Osteoblast (primary cell): ENCODE measurements at places on chromosomes 11 and 22. TPM values are rescaled to one million over a fixed set of nuclear protein-coding genes. Genes with fewer than 3 reads are reported as not detected.
A peak's percentile ranks its signal among the peaks of the same experiment; 100 is the strongest.

- H3K36me3 ChIP-seq: no peaks in the 10 kb centered on the region
- no peaks in the 10 kb centered on the region for H3K27me3 ChIP-seq
- DNase-seq: no peak
- H3K4me3 ChIP-seq: no peak overlapping the region
- H3K4me1 ChIP-seq: peaks cover 23% of the 10 kb centered on the region
Observed at GRCh38 chr11:27397624-27398399, 34.8 kb upstream of the CCDC34 start.

SHISAL1 gene
- 52.5 and 57.2 TPM in 2 replicates for total RNA-seq

- H3K27ac ChIP-seq: no peak overlapping the region
- H3K4me3 ChIP-seq: no peak overlapping the region
- peaks cover 17% of the 10 kb centered on the region for H3K4me1 ChIP-seq
- no peak for DNase-seq
- no peaks in the 10 kb centered on the region for H3K36me3 ChIP-seq
- H3K27me3 ChIP-seq: peaks cover 19% of the 10 kb centered on the region
Observed at GRCh38 chr11:11347592-11347991, 5.5 kb downstream of the CSNK2A3 start.

TBX10 gene
- total RNA-seq: not detected in 2 replicates

GRCh38 chr11:9718147-9718546, 54.3 kb downstream of the SWAP70 start:
- no peaks in the 10 kb centered on the region for H3K27me3 ChIP-seq
- H3K4me1 ChIP-seq: peaks cover 28% of the 10 kb centered on the region
- peak; percentile 17 for DNase-seq

TIGD3 gene
- not detected in 2 replicates for total RNA-seq

DNA sequence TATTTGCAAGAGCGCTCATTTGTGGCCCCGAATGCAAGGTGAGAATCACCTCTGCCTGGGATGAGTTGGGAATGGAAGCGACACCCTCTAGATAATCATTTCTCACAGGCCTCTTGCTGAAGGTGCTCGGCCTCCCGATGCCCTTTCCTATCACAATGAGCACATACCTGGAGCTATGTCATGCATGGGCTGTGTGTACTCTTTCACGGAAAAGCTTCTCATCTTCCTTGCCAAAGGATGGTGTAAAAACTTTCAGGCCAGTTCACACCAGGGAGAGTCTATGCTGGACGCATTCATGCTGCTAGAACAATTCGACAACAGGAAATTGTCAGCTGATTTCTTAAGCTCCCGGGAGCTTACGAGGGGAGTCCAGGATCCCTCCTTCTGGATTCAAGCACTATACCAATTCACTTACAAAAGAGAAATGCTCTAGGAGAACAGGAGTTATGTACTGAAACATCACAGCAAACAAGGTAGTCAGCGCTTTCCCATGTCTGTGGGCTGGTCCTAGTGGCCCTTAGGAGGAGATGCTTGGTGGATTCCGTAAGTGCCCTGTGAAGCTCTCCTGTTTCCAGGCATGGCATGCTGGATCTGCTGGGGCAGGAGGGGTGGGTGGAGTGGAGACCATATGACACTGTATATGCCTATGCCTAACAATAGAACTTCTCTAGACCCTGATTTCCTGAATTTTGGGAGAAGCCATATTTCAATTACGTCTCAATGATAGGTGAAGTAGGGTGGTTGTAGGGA, 53.1 kb upstream of the B3GAT1 start:
- H3K27ac ChIP-seq: no peak overlapping the region
- no peaks in the 10 kb centered on the region for H3K36me3 ChIP-seq
- H3K4me3 ChIP-seq: no peak overlapping the region
- peak; percentile 48 for DNase-seq

PLEKHB1 gene
- 0.36 and 1.8 TPM in 2 replicates for total RNA-seq

GRCh38 chr11:107859459-107860239, 1.1 kb upstream of the SLC35F2 start:
- no peak overlapping the region for H3K27ac ChIP-seq
- peaks cover 9% of the 10 kb centered on the region for H3K4me1 ChIP-seq
- DNase-seq: peak; percentile 62
- no peaks in the 10 kb centered on the region for H3K27me3 ChIP-seq

DNA sequence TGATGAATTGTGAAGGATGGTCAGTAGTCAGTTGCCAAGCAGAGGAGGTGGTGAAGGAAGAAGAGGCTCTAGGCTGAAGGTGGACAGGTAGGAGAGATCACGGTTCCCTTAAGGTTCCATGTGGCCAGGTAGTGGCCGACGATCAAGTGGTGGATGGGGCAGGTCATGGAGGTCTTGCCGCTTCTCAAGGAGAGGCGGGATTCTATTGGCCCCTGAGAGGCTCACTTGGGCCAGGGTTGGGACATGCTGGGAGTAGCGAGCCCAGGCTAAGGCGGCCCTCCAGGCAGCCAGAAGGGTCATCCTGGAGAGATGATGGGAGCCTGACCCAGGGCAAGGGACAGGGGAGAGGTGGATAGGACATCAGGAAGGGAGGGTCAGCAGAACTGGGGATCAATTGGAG, 20.9 kb upstream of the TMPRSS4 start:
- DNase-seq: no peak
- peaks cover 5% of the 10 kb centered on the region for H3K27me3 ChIP-seq
- no peaks in the 10 kb centered on the region for H3K36me3 ChIP-seq
- H3K27ac ChIP-seq: no peak overlapping the region

- H3K36me3 ChIP-seq: peaks cover 63% of the 10 kb centered on the region
- peak; percentile 54 for DNase-seq
- no peaks in the 10 kb centered on the region for H3K27me3 ChIP-seq
- H3K27ac ChIP-seq: peak overlapping the region; percentile 61
Observed at GRCh38 chr22:31085928-31086327, 4.8 kb downstream of the SMTN start.

DNA sequence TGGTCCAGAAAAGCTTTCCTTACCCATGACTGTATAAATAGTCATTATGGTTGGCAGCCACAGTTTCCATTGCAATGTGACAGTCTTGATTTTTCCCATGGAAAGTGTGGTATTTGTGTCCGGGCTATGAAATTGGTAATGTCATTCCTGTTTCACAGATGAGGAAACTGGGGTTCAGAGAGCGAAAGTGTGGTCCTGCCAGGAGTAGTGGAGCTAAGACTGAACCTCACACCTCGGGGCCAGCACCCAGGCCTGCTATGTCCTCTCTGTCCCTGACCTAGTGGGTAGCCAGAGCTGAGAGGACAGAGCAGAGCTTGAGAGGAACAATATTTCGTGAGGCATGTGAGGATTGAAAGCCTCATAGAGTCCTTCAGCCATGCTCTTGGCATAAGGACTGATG, 1.2 kb upstream of the YDJC start:
- peak; percentile 46 for DNase-seq
- no peaks in the 10 kb centered on the region for H3K27me3 ChIP-seq

GRCh38 chr11:45393826-45394225, 107.7 kb upstream of the SYT13 start:
- no peak for DNase-seq
- H3K27me3 ChIP-seq: peaks cover 2% of the 10 kb centered on the region
- no peak overlapping the region for H3K27ac ChIP-seq
- no peak overlapping the region for H3K4me3 ChIP-seq
- H3K36me3 ChIP-seq: no peaks in the 10 kb centered on the region
- H3K4me1 ChIP-seq: peaks cover 9% of the 10 kb centered on the region

SCUBE2 gene
- total RNA-seq: 1.8 and 2.7 TPM in 2 replicates

GRCh38 chr22:19981961-19982920, 34.4 kb downstream of the ARVCF start:
- H3K4me3 ChIP-seq: no peak overlapping the region
- no peaks in the 10 kb centered on the region for H3K36me3 ChIP-seq
- no peaks in the 10 kb centered on the region for H3K27me3 ChIP-seq
- H3K4me1 ChIP-seq: peaks cover 21% of the 10 kb centered on the region
- DNase-seq: peak; percentile 73

PKDREJ gene
- not detected in 2 replicates for total RNA-seq

TRIM29 gene
- under 0.01 and 0.36 TPM in 2 replicates for total RNA-seq

OR10D3 gene
- not detected in 2 replicates for total RNA-seq

DNA sequence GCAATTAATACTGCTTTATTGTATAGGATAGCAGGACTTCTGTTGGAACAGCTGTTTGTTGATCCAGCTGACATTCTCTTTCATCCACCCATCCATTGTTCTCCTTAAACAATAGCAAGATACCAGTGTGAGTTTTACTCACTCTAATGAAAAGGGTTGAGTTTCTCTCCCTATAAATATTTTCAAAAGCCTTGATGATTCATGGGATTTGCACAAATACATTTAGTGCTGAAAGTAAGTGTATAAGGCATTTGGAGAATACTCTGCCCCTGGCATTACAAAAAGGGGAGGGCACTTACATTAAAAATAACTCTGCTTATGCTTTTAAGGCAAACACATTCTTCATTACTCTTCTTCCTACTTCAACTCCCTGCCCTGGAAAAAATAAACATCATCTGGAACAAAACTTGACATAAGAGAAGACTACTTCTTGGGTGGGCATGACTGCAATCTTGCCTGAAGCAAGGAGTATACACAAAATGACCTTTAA, 634.9 kb downstream of the METTL15 start:
- no peak overlapping the region for H3K4me3 ChIP-seq
- H3K27me3 ChIP-seq: no peaks in the 10 kb centered on the region
- H3K27ac ChIP-seq: no peak overlapping the region
- no peaks in the 10 kb centered on the region for H3K4me1 ChIP-seq

DNA sequence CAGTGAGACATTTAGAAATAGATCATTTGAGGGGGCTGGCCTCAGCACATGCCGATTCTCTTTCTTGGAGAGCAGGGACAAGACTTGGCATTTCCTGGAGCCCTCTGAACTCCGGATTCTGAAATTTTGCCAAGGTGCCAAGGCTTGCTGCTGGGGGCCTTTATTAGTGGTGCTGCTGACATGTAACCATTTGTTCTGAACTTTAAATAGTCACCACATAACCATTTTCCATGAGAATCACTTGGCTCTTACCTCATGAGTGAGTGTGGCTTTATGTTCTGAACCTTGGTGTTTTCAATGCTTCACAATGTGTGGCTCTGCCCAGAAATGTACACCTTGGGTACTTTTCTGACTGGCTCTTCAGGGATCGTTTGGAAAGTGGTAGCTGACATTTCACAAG, 33.3 kb downstream of the SYT13 start:
- H3K4me3 ChIP-seq: no peak overlapping the region
- no peaks in the 10 kb centered on the region for H3K36me3 ChIP-seq
- H3K27ac ChIP-seq: no peak overlapping the region

DNA sequence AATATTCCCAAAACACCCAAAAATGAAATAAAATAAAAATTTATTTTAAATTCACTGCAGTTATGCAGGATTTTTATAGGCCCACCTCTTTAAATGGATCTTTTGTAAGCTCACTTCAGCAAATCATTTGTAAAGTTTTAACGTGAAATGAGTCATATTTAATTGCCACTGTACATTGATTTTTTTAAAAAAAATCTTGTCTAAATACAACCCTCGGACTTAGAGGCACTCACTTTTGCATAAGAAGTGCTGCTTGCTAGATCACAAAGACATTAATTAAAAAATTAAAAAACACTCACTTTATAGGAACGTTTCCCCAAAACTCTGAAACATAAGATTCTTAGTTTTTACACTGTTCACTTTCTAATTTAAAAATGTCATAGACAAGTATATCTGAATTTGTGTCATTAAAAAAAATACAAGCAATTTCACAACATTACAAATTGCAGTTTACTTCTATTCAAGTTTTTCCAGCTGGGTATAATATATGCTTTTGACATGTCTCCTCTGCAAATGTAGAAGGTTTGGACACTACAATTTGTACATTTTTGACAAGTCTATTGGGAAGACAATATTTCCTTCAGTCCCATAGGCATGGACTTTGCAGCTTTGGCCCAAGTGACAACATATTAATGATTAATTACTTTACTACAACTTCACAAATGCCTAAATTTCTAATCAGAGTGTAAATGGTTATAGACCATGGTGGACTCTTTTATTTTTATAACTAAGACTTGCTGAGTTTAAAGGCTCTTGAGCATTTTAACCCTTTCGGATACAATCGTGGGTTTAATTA, 1088.4 kb downstream of the LRRC4C start:
- H3K4me3 ChIP-seq: no peak overlapping the region
- no peak overlapping the region for H3K27ac ChIP-seq
- H3K4me1 ChIP-seq: no peaks in the 10 kb centered on the region
- no peaks in the 10 kb centered on the region for H3K36me3 ChIP-seq

POU2AF2 gene
- total RNA-seq: not detected in 2 replicates

GRCh38 chr11:58060939-58061672, 30.4 kb downstream of the OR6Q1 start:
- H3K27me3 ChIP-seq: no peaks in the 10 kb centered on the region
- DNase-seq: no peak
- H3K36me3 ChIP-seq: no peaks in the 10 kb centered on the region
- peaks cover 15% of the 10 kb centered on the region for H3K4me1 ChIP-seq

GRCh38 chr11:124894606-124895430, 2.8 kb downstream of the ROBO4 start:
- H3K4me1 ChIP-seq: peaks cover 35% of the 10 kb centered on the region
- H3K36me3 ChIP-seq: no peaks in the 10 kb centered on the region

DNA sequence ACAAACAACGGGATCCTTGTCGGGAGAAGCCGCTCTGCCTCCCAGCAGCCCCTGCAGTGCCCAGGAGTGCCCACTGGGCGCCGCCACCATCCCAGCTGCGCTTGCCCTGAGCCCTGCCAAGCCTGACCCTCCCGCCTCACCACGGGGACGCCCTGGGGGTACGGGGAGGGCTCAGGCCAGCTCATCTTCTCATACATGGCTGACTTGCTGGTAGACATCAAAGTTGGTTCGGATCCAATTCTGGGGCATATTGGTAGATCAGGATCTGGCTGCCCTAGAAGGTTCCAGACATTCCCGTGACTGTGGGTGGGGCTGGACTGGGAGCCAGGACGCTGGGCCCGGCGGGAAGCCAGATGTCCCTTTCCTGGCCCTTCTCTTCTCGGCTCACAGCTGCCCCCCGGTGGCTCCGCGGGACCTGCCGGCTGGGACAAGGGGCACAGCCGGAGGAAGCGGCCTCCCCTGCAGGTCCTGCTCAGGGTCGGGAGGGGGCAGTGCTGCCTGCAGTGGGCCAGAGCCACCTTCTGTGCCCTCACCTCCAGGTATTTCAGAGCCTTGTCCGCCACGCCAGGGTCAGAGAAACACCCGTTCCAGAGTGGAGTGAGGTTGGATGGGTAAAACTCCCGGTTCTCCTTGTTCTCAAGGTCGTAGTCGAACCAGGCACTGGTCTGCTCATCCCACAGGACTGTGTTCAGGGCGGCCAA, 10.6 kb upstream of the TREH start:
- H3K27ac ChIP-seq: no peak overlapping the region
- no peaks in the 10 kb centered on the region for H3K36me3 ChIP-seq
- DNase-seq: peak; percentile 98
- peaks cover 2% of the 10 kb centered on the region for H3K27me3 ChIP-seq

- DNase-seq: no peak
- peaks cover 30% of the 10 kb centered on the region for H3K4me1 ChIP-seq
Observed at GRCh38 chr22:28146401-28147314, 227.6 kb upstream of the PITPNB start.

GRCh38 chr11:102191832-102192231, 81.6 kb downstream of the YAP1 start:
- peaks cover 6% of the 10 kb centered on the region for H3K36me3 ChIP-seq
- H3K27ac ChIP-seq: no peak overlapping the region
- no peak for DNase-seq
- H3K4me3 ChIP-seq: no peak overlapping the region
